ENCODE measurements at places on chromosomes 11 and 22.

DNA sequence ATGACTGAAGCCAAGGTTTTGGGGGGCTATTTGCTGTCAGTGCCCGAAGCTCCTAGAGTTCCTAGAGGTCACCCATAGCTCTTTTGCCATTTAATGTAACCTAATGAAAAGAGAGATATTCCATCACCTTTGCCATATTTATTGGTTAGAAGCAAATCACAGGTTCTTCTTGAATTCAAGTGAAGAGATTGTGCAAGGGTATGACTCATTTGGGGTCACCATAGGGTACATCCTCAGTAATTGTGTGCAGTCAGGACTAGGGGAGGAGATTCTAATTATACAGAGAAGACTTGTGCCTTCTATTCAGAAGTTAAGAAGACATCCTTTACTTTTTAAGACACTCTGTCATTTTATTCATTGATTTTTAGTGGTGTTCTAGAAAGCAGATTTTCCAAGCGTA, 6.9 kb upstream of the PRAME start:
- no peak for DNase-seq

DNA sequence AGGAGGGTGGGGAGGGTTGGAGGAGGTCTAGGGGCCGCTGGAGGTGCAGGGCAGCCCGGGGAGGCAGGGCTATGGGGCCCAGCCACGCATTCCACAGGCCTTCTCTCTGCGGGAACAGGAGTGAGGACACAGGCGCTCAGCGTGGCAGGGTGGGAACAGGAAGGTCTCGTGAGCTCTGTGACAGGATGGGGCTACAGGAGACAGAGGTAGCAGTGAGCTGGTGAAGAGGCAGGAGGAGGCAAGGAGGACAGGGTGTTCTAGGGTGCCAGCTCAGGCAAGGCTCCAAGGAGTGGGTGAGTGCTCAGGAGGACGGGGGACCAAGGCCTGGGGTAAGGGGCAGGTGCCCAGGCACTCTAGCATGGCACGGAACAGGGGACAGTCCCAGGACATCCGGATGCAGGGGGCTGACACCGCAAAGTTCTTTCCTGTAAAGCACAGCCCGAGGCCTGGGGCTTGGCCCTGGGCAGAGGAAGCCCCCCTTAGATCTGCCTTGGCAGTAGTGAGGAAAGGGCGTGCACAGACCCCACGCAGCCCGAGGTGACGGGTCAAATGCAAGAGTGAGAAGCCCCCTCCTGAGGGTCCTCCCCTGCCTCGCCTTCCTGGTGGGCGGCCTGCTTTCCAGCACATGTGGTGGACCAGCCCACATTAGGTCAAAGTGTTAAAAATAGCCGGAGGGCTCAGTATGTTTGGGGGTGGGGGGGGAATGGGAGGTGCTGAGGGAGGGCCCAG, 4.7 kb upstream of the NEAT1 start:
- DNase-seq = no peak

DNA sequence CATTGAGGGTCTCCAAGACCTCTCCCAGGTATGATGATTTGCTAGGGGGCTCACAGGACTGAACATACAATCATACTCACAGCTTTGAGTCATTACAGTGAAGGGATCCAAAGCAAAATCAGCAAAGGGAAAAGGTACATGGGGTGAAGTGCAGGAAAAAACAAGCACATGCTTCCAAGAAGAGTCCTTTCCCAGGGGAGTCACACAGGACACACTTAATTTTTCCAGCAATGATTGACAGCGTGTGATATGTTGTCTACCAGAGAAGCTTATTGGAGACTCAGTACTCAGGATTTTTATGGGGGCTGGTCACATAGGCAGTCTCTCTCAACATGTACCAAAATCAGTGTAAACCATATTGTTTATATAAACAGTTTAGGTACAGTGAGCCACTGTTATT, 25.3 kb downstream of the CUL5 start:
- no peak for DNase-seq

- no peak for DNase-seq
Observed at GRCh38 chr11:130156108-130157022, 3.2 kb upstream of the ST14 start.

DNA sequence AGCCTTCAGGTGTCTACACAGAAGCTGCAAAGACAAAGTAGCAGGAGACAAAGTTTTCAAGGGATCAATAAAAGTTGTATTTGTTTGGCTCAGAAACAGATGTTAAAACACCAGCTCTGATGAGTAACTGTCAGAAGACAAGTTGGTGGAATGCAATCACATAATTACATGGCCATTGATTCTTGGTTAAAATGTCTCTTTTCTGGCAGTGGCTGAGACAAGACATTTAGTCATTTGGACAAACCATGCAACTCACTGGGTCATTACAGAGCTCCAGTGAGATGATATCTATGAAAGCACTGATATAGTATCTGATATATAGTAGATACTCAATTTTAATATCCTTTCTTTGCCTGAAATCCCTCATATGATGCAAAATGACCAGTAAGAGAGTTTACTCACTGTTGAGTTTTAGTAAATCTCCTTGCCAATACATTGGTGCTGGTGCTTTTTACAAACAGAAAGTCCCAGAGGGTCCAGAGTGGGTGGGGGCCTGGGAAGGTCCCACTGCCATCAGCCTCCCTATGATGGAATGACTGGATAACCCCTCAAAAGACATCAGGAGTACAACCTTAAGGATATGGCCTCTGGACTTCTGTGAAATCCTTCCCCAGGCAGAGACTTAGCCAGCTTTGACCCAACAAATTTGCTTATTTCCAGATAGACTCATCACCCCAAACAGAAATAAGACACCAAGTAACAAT, 95.0 kb downstream of the SLC1A2 start:
- no peak for DNase-seq

DNA sequence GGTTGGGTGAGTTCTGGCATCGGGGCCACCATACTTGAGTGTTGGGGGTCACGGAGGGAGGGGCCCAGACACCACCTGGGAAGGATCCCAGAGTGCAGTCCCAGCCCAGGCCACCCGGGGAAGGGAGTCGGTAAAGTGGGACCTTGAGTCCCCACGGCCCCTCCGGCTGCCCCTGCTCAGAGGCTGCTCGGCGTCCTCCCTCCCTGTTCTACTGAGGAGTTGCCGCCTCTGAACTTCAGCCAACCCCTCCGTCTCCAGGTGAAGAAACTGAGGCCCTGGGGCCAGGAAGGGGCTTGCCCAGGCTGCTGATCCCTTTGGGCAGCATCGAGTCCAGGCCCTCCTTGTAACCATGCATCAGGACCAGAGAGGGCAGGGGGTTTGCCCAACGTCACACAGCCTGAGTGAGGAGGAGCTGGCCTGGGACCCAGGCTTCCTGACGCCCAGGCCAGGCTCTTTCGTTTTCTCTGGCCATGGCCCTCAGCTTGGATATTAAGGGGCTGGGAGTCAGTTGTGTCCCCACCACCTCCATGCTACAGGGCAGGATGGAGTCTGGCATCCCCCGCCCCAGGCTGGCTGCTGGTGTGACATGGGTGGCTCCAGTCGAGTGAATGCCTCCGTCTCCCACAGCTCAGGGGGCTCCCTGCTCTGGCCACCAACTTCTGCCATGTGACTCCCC, 1.3 kb downstream of the PARVG start:
- DNase-seq = no peak

All from renal cortex interstitium (tissue), 15 donors.